ENCODE measurements at places on chromosomes 1 and 21.

- no peaks in the 10 kb centered on the region for H3K36me3 ChIP-seq
- no peaks in the 10 kb centered on the region for H3K27me3 ChIP-seq
- H3K4me1 ChIP-seq, result no peaks in the 10 kb centered on the region
- no peak overlapping the region for H3K4me3 ChIP-seq
Measured at GRCh38 chr21:25186273-25186672, 421.0 kb downstream of the MRPL39 start.

- no peaks in the 10 kb centered on the region for H3K36me3 ChIP-seq
- peaks cover 14% of the 10 kb centered on the region for H3K4me1 ChIP-seq
- DNase-seq, result no peak
- no peak overlapping the region for H3K4me3 ChIP-seq
- no peak overlapping the region for H3K27ac ChIP-seq
Measured at GRCh38 chr1:24557711-24558131, 1.8 kb downstream of the NCMAP start.

- H3K4me3 ChIP-seq, result peak overlapping the region; percentile 38
- no peaks in the 10 kb centered on the region for H3K36me3 ChIP-seq
- H3K4me1 ChIP-seq, result peaks cover 8% of the 10 kb centered on the region
- no peak overlapping the region for H3K27ac ChIP-seq
Measured at GRCh38 chr1:240575981-240576662, 35.8 kb downstream of the GREM2 start.

GRCh38 chr1:183480971-183481441 lies 8.7 kb downstream of the SMG7 start:
- H3K36me3 ChIP-seq, result peaks cover 31% of the 10 kb centered on the region
- peak overlapping the region; percentile 96 for H3K27ac ChIP-seq
- no peak for DNase-seq
- H3K27me3 ChIP-seq, result no peaks in the 10 kb centered on the region
- H3K4me3 ChIP-seq, result peak overlapping the region; percentile 8

- peaks cover 10% of the 10 kb centered on the region for H3K36me3 ChIP-seq
- H3K4me3 ChIP-seq, result no peak overlapping the region
- no peak for DNase-seq
- no peak overlapping the region for H3K27ac ChIP-seq
- peaks cover 12% of the 10 kb centered on the region for H3K4me1 ChIP-seq
- no peaks in the 10 kb centered on the region for H3K27me3 ChIP-seq
Measured at GRCh38 chr1:45859221-45859620, 55.8 kb downstream of the MAST2 start.

- H3K4me1 ChIP-seq, result no peaks in the 10 kb centered on the region
- no peak for DNase-seq
- H3K27me3 ChIP-seq, result no peaks in the 10 kb centered on the region
- H3K4me3 ChIP-seq, result no peak overlapping the region
- H3K36me3 ChIP-seq, result peaks cover 15% of the 10 kb centered on the region
- H3K27ac ChIP-seq, result no peak overlapping the region
Measured at GRCh38 chr1:27760426-27760825, 12.6 kb upstream of the STX12 start.

DNA sequence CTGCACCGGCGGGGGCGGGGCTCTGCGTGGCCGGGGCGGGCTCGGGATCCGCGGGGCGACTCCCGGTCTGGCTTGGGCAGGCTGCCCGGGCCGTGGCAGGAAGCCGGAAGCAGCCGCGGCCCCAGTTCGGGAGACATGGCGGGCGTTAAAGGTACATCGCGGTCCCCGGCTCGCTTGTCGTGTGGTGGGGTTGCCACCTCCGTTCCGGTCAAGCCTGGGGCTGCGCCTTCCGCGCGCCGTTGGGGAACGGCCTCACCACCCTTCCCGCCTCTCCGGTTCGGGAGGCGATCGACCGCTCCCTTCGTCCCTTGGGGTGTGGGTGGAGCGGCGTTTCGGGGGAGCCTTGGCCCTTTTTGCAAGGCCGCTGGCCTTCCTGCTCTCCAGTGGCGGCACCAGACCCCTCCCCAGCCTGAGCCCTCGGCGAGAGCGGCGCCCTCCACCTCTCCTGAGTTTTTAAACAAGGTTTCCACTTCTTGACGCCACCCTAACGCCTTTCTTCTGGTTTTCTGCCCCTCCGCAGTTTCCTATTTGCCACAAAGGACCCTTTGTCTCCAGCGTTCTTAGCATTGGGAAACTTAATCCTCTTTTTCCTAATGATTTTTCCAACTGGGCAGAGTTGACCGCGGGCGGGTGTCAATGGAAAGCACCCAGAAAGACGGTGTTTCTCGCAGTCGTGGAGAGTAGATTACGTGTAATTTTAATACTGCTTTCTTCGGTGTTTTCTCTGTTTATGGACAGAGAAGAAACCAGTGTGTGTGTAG lies at the start of the genes LEPR and LEPROT:
LEPR (plus strand) TSS at position 79 of the 761 bp plus-strand sequence. CDS start 144,898 bp downstream, outside the sequence.
LEPROT (plus strand) TSS at position 79 of the 761 bp plus-strand sequence; CDS start at position 136, 57 bp downstream.
- peak within 1 kb of the TSS; percentile 94 for H3K27ac ChIP-seq
- H3K4me1 ChIP-seq, result peaks cover 29% of the 10 kb centered on the region
- H3K27me3 ChIP-seq, result no peaks in the 10 kb centered on the region

GRCh38 chr1:24704411-24705259 lies 40.6 kb upstream of the CLIC4 start:
- H3K27ac ChIP-seq, result no peak overlapping the region
- peaks cover 2% of the 10 kb centered on the region for H3K27me3 ChIP-seq
- H3K36me3 ChIP-seq, result no peaks in the 10 kb centered on the region
- DNase-seq, result no peak
- H3K4me1 ChIP-seq, result peaks cover 14% of the 10 kb centered on the region
- H3K4me3 ChIP-seq, result no peak overlapping the region

DNA sequence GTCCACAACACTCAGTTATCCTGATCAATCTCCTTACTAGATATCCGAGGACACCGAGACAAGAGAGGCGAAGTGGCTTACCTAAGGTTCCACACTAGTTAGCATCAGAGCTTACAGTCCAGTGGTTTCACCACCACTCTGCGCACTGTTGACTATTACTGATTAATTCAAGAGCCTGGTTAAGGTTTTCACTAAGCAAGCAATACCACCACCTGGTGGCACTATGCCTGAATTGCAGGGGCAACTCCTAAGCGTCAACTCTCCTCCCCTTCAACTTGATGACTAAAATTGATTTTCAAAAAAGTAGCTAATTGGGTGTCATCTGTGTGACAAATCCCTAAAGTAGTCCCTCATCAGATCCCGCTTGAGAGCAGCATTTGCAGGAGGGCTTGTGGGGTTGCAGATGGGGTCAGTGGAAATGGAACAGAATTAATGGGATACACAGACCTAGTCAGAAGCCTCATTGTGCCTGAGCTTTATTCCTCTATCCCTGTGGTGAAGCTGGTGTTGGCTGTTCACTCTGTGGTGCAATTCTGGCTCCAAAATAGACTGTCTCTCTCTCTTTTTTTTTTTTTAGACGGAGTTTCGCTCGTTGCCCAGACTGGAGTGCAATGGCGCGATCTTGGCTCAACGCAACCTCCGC lies 9.1 kb downstream of the TTC22 start:
- no peak overlapping the region for H3K4me3 ChIP-seq
- H3K27ac ChIP-seq, result no peak overlapping the region
- DNase-seq, result peak; percentile 60

DNA sequence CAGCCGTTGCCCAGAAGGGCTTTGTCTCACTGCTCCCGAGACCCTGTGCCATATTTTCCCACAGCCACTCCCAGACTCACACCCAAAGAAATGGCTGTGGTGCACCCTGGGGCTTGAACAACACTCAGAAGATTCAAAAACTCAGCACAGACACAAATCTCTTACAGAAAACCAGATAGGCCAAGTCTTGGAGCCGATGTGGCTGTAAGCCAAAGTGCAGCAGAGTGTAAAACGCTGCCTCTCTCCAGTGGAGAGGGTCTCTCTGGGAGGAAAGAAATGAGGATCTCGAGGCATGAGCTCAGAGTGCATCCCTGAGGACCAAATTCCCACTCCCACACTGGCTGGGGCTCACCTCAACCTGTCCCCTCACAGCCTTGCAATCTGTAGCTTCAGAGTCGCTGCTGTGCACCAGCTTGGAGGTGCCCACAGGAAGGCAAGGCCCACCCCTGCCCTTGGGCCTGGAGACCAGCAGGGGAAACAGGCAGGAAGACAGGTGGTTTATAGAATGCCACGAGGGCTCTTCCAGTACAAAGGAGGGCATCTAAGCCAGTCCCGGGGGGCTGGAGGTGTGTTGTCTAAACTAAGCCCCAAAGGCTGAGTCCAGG lies 171.3 kb upstream of the AJAP1 start:
- H3K27ac ChIP-seq, result no peak overlapping the region
- no peaks in the 10 kb centered on the region for H3K36me3 ChIP-seq
- no peaks in the 10 kb centered on the region for H3K4me1 ChIP-seq
- no peak for DNase-seq

DNA sequence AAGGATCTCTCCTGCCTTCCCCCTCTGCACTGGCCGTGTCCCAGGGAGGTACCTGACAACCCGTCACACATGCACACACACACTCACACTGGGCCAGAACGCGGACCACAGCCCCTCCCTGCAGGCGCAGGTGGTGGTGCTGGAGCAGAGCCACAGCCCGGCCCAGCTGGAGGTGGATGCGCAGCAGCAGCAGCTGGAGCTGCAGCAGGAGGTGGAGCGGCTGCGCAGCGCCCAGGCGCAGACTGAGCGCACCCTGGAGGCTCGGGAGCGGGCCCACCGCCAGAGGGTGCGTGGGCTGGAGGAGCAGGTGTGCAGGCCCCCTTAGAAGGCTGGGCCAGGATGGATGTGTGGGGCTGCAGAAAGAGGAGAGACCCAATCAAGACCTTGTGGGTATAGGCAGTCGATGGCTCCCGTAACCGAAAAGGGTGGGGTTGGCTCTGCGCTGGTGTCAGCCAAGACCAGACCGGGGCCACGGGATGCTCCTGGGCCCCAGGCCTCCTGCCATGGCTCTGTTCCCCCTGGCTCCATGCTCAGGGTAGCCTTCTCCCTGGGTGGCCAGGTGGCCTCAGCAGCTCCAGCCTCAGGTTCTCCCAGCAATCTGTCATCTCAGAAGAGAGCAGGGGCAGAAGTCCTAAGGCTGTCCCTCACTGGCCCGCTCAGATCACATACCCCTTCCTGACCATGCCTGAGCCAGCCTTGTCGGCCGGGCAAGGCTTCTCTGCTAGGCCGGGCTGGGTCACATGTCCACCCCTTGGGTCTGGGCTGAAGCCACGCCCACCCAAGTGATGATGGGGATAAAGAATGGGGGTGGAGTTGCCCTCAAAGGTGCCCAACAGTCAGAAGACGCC lies 8.9 kb downstream of the MFAP2 start:
- DNase-seq, result no peak
- H3K4me1 ChIP-seq, result no peaks in the 10 kb centered on the region
- H3K27ac ChIP-seq, result no peak overlapping the region
- H3K4me3 ChIP-seq, result no peak overlapping the region

DNA sequence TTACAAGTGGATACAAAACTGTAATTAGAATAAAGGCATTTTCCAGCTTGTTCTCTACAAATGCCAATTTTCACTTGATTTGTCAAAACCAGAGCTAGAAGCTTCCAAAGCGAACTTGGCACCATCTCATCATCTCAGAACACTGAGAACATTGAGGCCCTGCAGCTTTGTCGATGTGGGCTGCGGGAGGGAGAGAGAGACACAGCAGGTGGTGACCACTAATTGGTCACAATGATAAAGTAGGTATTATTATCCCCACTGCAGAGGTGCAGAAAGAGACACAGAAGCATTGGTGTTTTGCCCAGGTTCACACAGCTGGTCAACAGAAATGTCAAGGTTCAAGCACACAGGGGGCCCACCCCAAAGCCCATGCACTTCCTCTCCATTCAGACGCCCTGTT lies 72.2 kb upstream of the KRTAP19-8 start:
- H3K4me1 ChIP-seq, result peaks cover 4% of the 10 kb centered on the region
- H3K36me3 ChIP-seq, result no peaks in the 10 kb centered on the region
- DNase-seq, result no peak
- no peak overlapping the region for H3K27ac ChIP-seq
- H3K4me3 ChIP-seq, result no peak overlapping the region

DNA sequence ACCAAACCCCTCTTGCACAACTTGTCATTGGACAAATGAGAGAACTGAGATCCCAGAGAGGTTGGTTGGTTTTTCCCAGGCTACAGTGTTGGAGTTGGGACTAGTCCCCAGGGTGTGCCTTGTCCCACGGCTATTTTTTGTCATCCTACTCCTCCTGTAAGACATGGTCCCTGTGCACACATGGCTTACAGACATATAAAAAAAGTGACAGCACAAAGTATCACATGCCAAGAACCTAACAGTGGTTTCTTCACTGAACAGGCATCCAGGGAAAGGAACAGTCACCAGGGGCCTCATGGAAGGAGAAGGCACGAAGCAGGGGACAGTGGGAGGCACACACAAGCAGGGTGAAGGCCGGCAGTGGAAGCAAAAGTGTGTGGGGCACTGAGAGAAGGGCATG lies 36.5 kb downstream of the SERBP1 start:
- H3K36me3 ChIP-seq, result peaks cover 45% of the 10 kb centered on the region
- peak overlapping the region; percentile 18 for H3K27ac ChIP-seq
- H3K4me1 ChIP-seq, result no peaks in the 10 kb centered on the region
- DNase-seq, result no peak
- no peaks in the 10 kb centered on the region for H3K27me3 ChIP-seq

GRCh38 chr1:4601941-4602340 lies 52.5 kb upstream of the AJAP1 start:
- H3K36me3 ChIP-seq, result no peaks in the 10 kb centered on the region
- DNase-seq, result no peak
- H3K4me1 ChIP-seq, result no peaks in the 10 kb centered on the region

- DNase-seq, result no peak
- H3K27me3 ChIP-seq, result no peaks in the 10 kb centered on the region
- H3K27ac ChIP-seq, result no peak overlapping the region
- no peak overlapping the region for H3K4me3 ChIP-seq
- H3K36me3 ChIP-seq, result peaks cover 33% of the 10 kb centered on the region
Measured at GRCh38 chr1:160534823-160535605, 12.0 kb upstream of the SLAMF6 start.

DNA sequence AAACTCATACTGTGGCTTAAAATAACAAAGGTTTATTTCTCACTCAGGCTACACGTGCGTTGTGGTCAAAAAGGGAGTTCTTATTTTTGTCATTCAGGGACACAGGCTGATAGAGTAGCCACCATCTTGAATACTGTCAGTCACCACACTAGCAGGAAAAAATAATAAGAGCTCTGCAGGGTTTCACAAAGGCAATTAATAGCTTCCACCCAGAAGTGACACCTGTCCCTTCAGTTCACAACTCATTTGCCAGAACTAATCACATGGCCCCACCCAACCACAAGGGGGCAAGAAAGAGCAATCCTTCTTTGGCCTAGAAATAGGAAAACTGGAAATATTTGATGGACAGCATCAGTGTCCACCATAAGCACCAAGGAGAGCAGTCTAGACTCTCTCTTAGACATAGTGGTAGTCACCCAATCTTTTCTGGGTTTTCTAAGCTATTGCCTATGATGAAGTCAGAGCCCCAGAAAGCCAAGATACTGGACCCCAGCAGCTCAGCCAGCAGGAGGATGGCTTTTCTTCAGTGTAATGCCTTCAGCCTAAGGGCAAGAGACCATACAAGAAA lies 8.2 kb downstream of the HAPLN2 start:
- H3K36me3 ChIP-seq, result no peaks in the 10 kb centered on the region
- H3K4me1 ChIP-seq, result peaks cover 8% of the 10 kb centered on the region
- no peak overlapping the region for H3K27ac ChIP-seq
- peaks cover 72% of the 10 kb centered on the region for H3K27me3 ChIP-seq

Data from activated CD8-positive, alpha-beta memory T cell treated with anti-CD3 and anti-CD28 coated beads, Interleukin-2, amount 10 ng/mL, durations not matched to agents 7 days and 5 days (primary cell).